H7 (cell line): ENCODE measurements at places on chromosomes 7 and 10. TPM values are rescaled to one million over a fixed set of nuclear protein-coding genes. Genes with fewer than 3 reads are reported as not detected.

Gene HDAC9
- 2.1 and 5.4 TPM in 2 replicates for total RNA-seq

Gene CHST15
- total RNA-seq: 15.7 and 18.4 TPM in 2 replicates

Gene STEAP1
- total RNA-seq: 1.9 and 3.3 TPM in 2 replicates

Gene PVRIG
- total RNA-seq: 0.11 TPM in 1 of 2 replicates, not detected in the other

Gene POLR3A
- total RNA-seq: 12.3 and 14.3 TPM in 2 replicates

Gene DDX50
- total RNA-seq: 50.8 and 68.7 TPM in 2 replicates

Gene MPP7
- total RNA-seq: 2.1 and 3.9 TPM in 2 replicates

Gene SPDYE5
- total RNA-seq: not detected in 2 replicates

Gene CALML5
- not detected in 2 replicates for total RNA-seq

Gene OR6V1
- not detected in 2 replicates for total RNA-seq

Gene TACC2
- 8.8 and 11.8 TPM in 2 replicates for total RNA-seq

Gene ANTXRL
- not detected in 2 replicates for total RNA-seq

Gene SPDYE11
- not detected in 2 replicates for total RNA-seq

Gene ARMC10
- 30.1 and 36.9 TPM in 2 replicates for total RNA-seq

Gene GRB10
- total RNA-seq: 92.9 and 110 TPM in 2 replicates
